ENCODE measurements at places on chromosomes 2 and 18.

- DNase-seq, result no peak
Observed at GRCh38 chr2:1455466-1455865, 42.2 kb downstream of the TPO start.

GRCh38 chr2:72676341-72677025 lies 149.3 kb downstream of the EXOC6B start:
- DNase-seq, result no peak

- DNase-seq, result no peak
Observed at GRCh38 chr2:234702731-234703225, 205.9 kb upstream of the ARL4C start.

- DNase-seq, result no peak
Observed at GRCh38 chr2:24874035-24874434, 46.0 kb downstream of the ADCY3 start.
